ENCODE measurements at places on chromosomes 5 and 9.

GRCh38 chr5:136014049-136015002 lies 14.5 kb upstream of the TGFBI start:
- no peak for DNase-seq

GRCh38 chr5:139104577-139105276 lies 93.4 kb downstream of the SIL1 start:
- no peak for DNase-seq

DNA sequence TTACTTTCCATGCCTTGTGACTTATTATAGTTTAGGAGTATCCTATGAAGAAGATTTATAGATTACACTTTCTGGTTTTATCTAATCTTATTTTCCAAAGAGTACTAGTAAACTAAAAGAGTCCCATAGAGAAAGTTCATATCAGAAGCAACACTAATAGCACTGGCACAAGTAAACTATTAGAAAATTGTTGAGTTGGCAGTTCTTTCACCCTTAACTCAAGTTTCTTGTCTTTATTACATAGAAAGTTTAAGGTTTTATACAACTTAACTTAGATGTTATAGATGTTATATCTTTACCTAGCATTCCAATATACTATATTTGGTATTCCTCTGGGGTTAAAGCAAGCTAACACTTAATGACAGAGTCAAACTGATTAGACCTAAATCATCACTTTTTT lies 437.8 kb upstream of the ARRDC3 start:
- DNase-seq = no peak

DNA sequence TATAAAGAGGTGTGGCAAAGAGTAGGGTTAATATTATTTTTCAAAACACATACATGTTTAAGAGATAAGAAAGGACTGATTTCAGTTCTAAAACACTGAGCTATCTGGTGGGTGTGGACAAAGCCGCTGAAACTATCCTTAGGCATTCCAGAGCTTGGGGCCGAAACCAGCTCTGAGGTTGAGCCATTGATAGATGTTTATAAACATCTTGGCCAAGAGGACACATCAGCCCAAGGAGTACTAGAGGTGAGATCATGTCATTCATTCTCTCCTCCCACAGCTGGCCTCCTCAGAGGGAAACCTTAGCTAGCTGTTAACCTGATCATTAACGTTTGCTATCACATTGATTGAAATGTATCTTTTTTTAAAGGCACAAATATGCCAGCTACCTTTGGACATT lies 89.9 kb downstream of the NLN start:
- DNase-seq = no peak

- DNase-seq = no peak
These were observed 372.1 kb downstream of the TLE1 start for GRCh38 chr9:81317223-81317622.

- no peak for DNase-seq
These were observed 57.4 kb upstream of the ANGPTL2 start for GRCh38 chr9:127179633-127180441.

DNA sequence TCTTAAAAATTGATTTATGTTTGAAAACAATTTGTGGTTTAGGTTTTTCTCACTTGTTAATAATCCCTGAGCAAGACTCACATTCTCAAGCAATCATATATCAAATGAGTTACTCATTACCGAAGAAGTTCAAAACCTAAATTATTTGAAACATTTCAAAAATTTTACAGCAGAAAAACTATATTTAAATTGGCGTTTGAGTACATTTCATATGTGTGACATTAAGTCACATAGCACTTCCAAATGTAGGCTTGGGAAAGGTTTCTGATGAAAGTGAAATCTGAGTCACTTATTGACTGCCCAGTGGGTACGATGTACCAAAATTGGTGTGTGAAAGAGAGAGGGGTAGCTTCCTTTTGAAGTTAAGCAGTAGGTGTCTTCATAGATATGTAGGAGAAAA lies 411.4 kb upstream of the SGCD start:
- DNase-seq = no peak

- DNase-seq = no peak
These were observed 5.6 kb upstream of the LCN2 start for GRCh38 chr9:128143525-128144238.

DNA sequence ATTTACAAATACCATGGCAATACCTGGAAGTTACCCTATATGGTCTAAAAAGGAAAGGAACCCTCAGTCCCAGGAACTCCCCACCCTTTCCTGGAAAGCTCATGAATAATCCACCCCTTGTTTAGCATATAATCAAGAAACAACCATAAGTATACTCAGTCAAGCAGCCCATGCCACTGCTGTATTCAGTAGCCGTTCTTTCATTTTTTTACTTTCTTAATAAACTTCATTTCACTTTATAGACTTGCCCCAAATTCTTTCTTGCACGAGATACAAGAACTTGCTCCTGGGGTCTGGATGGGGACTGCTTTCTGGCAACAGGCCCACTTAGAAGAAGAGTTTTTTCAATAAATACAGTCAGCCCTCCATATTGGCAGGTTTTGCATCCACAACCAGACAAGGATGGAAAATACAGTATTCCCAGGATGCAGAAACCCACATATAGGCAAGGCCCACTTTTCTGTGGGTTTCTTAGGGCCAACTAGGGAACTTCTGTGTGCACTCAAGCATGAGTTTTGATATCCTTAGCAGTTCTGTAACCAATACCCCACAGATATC lies 2.8 kb upstream of the TBCA start:
- no peak for DNase-seq

- peak; percentile 54 for DNase-seq
These were observed 10.0 kb upstream of the RETREG1 start for GRCh38 chr5:16626696-16627264.

DNA sequence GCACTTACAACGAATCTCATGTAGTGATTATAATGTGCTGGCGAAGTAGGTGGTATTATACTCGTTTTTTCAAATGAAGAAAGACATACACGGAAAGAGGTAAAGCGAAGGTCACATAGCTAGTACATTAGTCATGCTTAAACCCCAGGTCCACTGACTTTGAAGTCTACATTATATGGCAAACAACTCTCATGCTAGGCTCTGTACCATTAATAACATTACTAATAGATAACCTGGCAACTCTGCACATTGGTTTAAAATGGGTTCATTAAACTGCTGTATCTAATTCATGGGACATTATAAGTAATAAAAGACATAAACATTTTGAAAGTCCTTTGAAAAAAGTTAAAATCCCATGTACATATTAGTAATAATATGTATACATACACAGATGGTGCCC lies 21.2 kb downstream of the FYB1 start:
- DNase-seq = no peak
